Activated T-cell treated with anti-CD3 and anti-CD28 coated beads, Interleukin-2, amount 50 U/mL, for 72 hours (primary cell): ENCODE measurements at places on chromosomes 5 and 9. TPM values are rescaled to one million over a fixed set of nuclear protein-coding genes. Genes with fewer than 3 reads are reported as not detected.

The RMRP gene
- 5,353 TPM for total RNA-seq

GRCh38 chr5:16957304-16958196, 21.5 kb upstream of the MYO10 start:
- DNase-seq: no peak
- H3K4me3 ChIP-seq: no peak overlapping the region
- no peaks in the 10 kb centered on the region for H3K27me3 ChIP-seq
- no peaks in the 10 kb centered on the region for H3K4me1 ChIP-seq
- no peak overlapping the region for H3K27ac ChIP-seq

The BRINP1 gene
- not detected for total RNA-seq

- H3K27me3 ChIP-seq: no peaks in the 10 kb centered on the region
- H3K36me3 ChIP-seq: peaks cover 4% of the 10 kb centered on the region
- peak overlapping the region; percentile 16 for H3K4me3 ChIP-seq
- peak; percentile 66 for DNase-seq
Measured at GRCh38 chr9:75071530-75072122, 16.3 kb downstream of the NMRK1 start.

The C7 gene
- not detected for total RNA-seq

The PRELID1 gene
- 118 TPM for total RNA-seq

DNA sequence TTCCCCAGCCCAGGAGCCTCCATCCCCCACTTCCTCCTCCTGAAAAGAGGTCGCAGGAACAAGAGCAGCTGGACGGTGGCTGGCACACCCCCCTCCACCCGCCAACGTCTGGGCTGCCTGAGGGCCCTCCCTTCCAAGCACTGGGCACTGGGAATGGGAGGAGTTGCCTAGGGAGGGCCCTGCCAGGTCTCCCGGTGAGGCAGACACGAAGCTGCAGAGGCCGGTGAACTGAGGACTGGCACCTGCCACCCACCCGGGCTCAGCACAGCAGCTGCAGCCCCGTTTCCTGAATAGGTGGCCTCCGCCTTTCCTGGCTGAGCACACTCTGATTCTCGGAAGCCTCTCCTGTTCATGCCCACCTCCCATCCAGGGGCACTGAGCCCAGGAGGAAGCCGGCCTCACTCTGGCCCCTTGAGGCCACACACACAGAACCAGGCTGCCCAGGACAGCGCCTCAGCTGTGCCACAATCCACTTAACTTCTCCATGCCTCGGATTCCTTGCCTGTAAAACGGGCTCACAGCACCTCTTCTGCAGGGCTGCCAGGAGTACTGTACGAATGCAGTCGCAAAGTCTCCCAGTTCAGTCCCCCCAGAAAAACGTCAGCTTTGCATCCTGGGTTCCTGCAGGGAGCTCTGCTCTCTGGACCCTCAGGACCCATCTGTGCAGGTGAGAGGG, 1.3 kb downstream of the NPDC1 start:
- peaks cover 21% of the 10 kb centered on the region for H3K4me1 ChIP-seq
- H3K27ac ChIP-seq: no peak overlapping the region
- H3K4me3 ChIP-seq: peak overlapping the region; percentile 84
- no peak for DNase-seq
- peaks cover 28% of the 10 kb centered on the region for H3K27me3 ChIP-seq

DNA sequence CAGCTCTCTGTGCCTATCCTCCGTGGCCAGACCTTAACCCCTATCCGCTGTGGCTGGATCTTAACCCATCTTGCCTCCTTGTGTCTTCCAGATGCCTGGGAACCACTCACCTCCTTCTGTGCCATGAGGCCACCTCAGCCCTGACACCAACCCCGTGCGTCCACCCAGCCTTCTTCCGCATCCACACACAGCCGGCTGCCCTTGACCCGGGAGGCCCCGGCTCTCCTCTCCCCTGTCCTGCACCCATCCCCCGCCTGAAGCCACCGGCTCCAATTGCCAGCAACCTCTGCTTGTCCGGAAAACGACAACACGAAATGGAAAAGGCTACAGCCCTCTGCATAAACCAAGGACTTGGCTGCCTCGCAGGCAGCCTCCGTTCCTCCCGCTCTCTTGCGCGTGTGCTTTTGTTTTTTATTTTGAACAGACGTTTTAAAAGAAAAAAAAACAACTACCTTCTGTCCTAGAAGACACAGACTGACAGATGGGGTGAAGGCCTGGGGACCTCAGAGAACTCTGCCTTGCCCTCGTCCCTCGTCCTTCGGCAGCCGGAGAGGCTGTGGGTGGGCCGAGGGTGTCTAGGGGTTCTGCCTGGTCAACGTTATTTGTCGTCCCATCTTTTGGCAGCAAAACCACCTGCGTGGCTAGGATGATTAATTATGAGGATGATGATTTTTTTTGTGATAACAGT, 32.5 kb upstream of the HMCN2 start:
- no peak for DNase-seq
- H3K27me3 ChIP-seq: no peaks in the 10 kb centered on the region
- H3K4me3 ChIP-seq: no peak overlapping the region
- no peak overlapping the region for H3K27ac ChIP-seq

GRCh38 chr9:99073347-99073746, 31.6 kb upstream of the TGFBR1 start:
- no peak overlapping the region for H3K27ac ChIP-seq
- H3K4me1 ChIP-seq: peaks cover 60% of the 10 kb centered on the region
- H3K36me3 ChIP-seq: no peaks in the 10 kb centered on the region
- H3K4me3 ChIP-seq: no peak overlapping the region

DNA sequence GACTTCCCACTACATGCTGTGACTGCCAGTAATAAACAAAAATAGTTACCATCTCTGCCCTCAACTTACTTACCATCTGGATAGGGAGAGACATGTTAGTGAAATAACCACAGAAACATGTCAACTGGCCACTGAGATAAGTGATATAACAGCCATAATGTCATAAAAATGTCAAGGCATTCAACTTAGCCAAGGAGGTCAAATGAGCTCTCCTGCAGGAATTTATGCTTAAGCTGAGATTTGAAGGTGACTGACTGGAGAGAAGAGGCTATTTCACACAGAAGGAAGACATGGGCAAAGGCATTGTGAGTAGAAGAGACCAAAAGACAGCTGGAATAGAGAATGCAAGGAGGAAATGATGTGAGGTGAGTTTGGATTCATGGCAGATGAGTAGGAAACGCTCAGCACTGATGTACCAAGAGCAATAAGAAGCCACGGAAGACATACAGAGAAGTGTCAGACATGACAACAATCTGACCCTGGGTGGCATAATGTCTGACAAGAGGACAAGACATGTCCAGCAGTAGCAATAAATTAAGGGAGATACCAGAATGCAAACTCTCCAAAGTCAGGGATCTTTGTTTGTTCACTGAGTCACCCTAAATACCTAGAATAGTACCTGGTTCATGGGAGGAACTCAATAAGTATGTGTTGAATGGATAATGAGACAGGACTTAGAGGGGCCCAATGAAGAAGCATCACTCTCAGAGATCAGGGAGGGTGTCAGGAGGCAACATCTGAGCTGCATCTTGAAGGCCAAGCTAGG, 318.8 kb downstream of the ACTL7B start:
- H3K27ac ChIP-seq: no peak overlapping the region
- H3K4me1 ChIP-seq: no peaks in the 10 kb centered on the region
- no peak for DNase-seq
- H3K36me3 ChIP-seq: no peaks in the 10 kb centered on the region

GRCh38 chr9:89078421-89078820, 87.2 kb downstream of the S1PR3 start:
- peaks cover 4% of the 10 kb centered on the region for H3K4me1 ChIP-seq
- peaks cover 51% of the 10 kb centered on the region for H3K27me3 ChIP-seq
- DNase-seq: no peak
- H3K36me3 ChIP-seq: no peaks in the 10 kb centered on the region
- no peak overlapping the region for H3K27ac ChIP-seq

DNA sequence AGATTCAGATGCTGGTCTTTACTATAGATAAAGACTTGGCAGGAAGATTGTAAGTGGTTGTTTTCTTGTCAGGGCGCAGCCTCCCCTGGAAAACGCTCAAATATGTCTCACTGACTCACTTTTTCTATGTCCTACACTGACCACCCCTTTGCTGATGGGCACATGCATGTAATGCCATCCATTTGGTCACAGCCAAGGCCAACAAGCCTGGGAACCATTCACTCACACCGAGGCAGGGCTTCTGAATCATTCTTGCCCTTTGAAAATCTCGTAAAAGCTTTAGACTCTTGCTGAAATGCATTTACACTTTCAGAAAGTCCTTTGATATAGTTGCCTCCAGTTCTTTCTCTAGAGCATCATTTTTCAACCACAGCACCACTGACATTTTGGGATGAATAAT, 249.4 kb downstream of the ACTL7B start:
- H3K27ac ChIP-seq: no peak overlapping the region
- no peaks in the 10 kb centered on the region for H3K27me3 ChIP-seq
- DNase-seq: no peak
- no peaks in the 10 kb centered on the region for H3K36me3 ChIP-seq

- H3K4me1 ChIP-seq: no peaks in the 10 kb centered on the region
- H3K36me3 ChIP-seq: no peaks in the 10 kb centered on the region
- no peak overlapping the region for H3K4me3 ChIP-seq
- no peak overlapping the region for H3K27ac ChIP-seq
- no peak for DNase-seq
- peaks cover 3% of the 10 kb centered on the region for H3K27me3 ChIP-seq
Measured at GRCh38 chr9:121261107-121261460, 6.9 kb upstream of the GSN start.

DNA sequence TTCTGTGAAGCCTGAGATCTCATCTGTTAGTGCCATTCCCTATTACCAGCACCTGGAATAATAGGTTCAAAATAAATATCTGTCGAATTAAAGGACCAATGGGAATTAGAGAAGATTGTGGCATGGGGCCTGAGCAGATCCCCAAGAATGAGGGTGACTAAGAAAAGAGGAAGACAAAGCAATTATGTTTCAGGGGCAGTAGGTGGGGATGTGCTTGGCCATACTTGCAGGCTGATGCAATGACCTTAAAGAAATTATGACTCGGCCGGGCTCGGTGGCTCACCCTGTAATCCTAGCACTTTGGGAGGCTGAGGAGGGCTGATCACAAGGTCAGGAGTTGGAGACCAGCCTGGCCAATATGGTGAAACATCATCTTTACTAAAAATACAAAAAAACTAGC, 562.8 kb downstream of the PTPRD start:
- DNase-seq: no peak
- H3K4me1 ChIP-seq: no peaks in the 10 kb centered on the region
- no peaks in the 10 kb centered on the region for H3K27me3 ChIP-seq
- H3K4me3 ChIP-seq: no peak overlapping the region
- no peaks in the 10 kb centered on the region for H3K36me3 ChIP-seq

DNA sequence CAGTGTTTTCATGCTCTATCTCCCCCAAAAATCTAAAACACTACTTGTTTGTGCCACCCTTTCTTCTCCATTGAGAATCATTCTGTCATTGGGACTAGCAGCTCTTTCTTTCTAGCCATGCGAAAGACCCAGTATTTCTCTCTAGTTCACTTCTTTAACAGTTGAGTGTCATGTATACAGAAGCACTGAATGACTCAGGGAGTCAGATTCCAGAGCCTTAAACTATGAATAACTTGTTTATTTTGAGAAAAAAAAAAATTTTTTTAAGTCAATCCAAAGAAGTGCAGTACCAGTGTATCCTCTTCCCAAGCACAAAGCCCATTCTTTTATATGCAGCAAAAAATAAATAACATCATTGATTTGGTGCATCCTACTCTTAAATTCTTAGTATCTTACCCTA, 415.4 kb upstream of the GRAMD2B start:
- no peak for DNase-seq
- no peaks in the 10 kb centered on the region for H3K36me3 ChIP-seq
- H3K4me3 ChIP-seq: no peak overlapping the region

The KIF4B gene
- 0.30 TPM for total RNA-seq

GRCh38 chr5:8892926-8893325, 652.9 kb downstream of the SEMA5A start:
- no peak overlapping the region for H3K4me3 ChIP-seq
- no peak overlapping the region for H3K27ac ChIP-seq
- no peaks in the 10 kb centered on the region for H3K4me1 ChIP-seq

DNA sequence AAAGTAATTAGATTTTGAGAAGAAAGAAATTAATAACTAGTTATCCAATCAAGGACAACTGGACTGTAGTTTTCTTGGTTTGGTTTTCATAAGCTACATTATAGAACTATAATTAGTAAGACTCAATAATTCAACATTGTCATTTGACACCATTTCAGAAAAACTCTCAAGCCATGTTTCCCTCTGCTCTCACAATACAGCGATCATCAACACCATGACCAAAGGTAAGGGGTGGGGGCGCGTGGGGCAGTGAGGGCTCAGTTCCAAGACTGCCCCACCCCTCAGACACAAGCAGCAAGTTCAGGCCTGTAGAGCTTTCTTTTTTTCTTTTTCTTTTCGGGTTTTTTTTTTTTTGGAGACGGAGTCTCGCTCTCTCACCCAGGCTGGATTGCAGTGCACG, 6.4 kb downstream of the CMBL start:
- no peak for DNase-seq
- H3K4me1 ChIP-seq: no peaks in the 10 kb centered on the region
- peaks cover 16% of the 10 kb centered on the region for H3K27me3 ChIP-seq
- no peaks in the 10 kb centered on the region for H3K36me3 ChIP-seq
- no peak overlapping the region for H3K4me3 ChIP-seq

The DIPK1B gene
- total RNA-seq: 0.72 TPM

DNA sequence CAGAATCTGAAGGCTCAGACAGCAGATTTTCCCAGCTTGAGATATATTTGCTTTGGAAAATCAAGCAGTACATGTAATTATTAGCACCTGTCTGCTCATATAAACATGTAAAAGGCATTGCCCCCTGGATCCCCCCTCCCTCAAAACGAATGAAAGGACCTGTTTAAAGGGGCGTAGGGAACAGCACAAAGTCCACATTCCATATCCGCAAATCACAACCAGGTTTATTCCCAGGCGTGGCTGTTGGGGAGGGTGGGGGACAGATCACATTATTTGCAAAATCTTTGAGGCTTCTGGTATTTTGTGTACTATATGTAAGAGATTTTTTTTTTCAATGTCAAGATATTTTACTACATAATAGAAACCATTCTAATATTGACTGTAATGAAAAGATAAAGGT, 8.7 kb upstream of the MRPS2 start:
- no peak overlapping the region for H3K27ac ChIP-seq
- H3K36me3 ChIP-seq: no peaks in the 10 kb centered on the region
- no peak for DNase-seq
- H3K4me3 ChIP-seq: no peak overlapping the region

- no peak for DNase-seq
- no peaks in the 10 kb centered on the region for H3K4me1 ChIP-seq
- H3K27ac ChIP-seq: no peak overlapping the region
- no peaks in the 10 kb centered on the region for H3K36me3 ChIP-seq
Measured at GRCh38 chr5:137466889-137467288, 32.2 kb downstream of the SPOCK1 start.

The SPINK7 gene
- total RNA-seq: not detected

The PCDHA11 gene
- not detected for total RNA-seq

The IFNK gene
- not detected for total RNA-seq

The ARSI gene
- not detected for total RNA-seq
